ENCODE measurements at places on chromosomes 7 and 10.

DNA sequence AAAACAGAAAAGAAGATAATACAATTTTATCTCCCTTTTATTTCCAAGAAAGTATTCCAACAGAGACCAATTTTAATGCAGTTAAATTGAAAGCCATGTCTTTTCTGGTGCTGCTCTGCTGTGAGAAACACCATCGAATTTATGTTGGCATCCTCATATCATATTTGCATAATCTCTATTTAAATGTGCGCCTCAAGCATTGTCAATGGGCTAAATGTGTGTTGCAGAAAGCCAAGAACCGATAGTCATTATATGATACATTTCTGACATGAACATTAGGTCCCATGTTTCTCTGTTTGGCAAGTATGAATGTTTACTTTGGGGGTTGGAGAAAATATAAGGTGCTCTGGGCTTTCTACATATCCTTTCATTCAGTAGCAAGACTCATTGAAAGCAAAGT is 1023.5 kb upstream of the CELF2 start:
- H3K4me1 ChIP-seq, result peaks cover 9% of the 10 kb centered on the region
- H3K4me3 ChIP-seq, result no peak overlapping the region
- DNase-seq, result no peak
- H3K27me3 ChIP-seq, result no peaks in the 10 kb centered on the region
- no peak overlapping the region for H3K27ac ChIP-seq

DNA sequence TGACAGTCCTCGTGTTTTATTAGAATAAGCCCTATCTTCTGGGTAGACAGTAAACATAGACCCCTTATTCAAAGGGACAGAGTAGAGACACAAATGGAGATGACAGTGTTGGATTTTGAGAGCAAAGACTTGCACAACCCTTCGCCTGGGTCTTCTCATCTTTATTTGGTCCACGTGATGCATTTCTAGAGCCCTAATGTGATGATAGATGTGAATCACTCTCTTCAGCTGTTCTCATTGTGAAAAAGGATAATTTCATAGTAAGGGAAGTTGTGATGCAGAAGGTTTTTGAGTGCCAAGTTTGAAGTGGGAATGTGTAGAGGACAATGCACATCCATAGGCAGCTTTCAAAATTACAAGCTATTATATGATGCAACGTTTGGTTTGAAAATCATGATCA is 86.3 kb downstream of the CREB5 start:
- H3K4me3 ChIP-seq, result no peak overlapping the region
- H3K4me1 ChIP-seq, result peaks cover 4% of the 10 kb centered on the region
- no peaks in the 10 kb centered on the region for H3K27me3 ChIP-seq
- H3K27ac ChIP-seq, result no peak overlapping the region

- DNase-seq, result no peak
- peaks cover 54% of the 10 kb centered on the region for H3K4me1 ChIP-seq
- H3K27me3 ChIP-seq, result no peaks in the 10 kb centered on the region
- peak overlapping the region; percentile 96 for H3K27ac ChIP-seq
Observed at GRCh38 chr7:155299535-155300202, 2.0 kb downstream of the INSIG1 start.

DNA sequence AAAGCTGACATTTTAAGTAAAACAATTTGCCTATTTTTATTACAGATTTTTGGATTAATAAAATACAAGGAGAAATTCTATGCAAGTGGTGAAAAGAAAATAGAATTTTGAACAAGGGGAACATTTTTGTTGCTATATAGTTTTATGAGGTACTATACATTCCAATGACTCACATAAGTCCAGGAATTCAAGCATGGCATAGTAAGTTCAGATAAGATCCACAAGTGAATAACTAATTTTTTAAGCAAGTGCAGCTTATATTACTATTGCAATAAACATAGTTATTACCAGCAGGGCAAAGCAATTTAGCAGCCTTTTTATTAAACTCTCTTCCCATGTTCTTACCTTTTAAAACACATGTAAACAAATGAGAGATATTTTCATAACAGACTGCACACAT is 1123.5 kb upstream of the LRRN3 start:
- DNase-seq, result no peak
- H3K27me3 ChIP-seq, result no peaks in the 10 kb centered on the region
- H3K4me3 ChIP-seq, result no peak overlapping the region

- no peaks in the 10 kb centered on the region for H3K36me3 ChIP-seq
- DNase-seq, result no peak
- no peak overlapping the region for H3K27ac ChIP-seq
- peaks cover 41% of the 10 kb centered on the region for H3K4me1 ChIP-seq
- H3K4me3 ChIP-seq, result no peak overlapping the region
Observed at GRCh38 chr7:42197451-42197850, 39.6 kb downstream of the GLI3 start.

DNA sequence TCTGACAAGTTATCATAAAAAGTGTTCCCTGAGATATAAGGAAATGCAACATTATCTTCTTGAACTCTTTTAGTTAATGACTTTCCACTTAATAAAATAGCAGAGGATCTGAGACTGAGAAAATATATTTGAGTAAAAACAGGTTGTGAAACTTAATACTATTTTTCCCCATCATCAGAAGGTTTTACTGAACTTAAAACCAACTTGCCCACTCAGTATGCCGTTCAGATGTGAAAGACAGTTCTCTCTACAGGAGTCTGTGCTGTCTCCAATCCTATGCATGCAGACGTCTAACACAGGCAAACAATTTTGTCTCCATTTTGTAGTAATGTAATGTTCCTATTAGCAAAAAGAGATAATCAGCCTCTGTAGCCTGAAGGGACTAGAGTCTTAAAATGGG is 38.2 kb upstream of the CYP2C18 start:
- no peaks in the 10 kb centered on the region for H3K27me3 ChIP-seq
- DNase-seq, result no peak
- no peak overlapping the region for H3K27ac ChIP-seq
- H3K36me3 ChIP-seq, result no peaks in the 10 kb centered on the region
- no peak overlapping the region for H3K4me3 ChIP-seq
- H3K4me1 ChIP-seq, result no peaks in the 10 kb centered on the region

DNA sequence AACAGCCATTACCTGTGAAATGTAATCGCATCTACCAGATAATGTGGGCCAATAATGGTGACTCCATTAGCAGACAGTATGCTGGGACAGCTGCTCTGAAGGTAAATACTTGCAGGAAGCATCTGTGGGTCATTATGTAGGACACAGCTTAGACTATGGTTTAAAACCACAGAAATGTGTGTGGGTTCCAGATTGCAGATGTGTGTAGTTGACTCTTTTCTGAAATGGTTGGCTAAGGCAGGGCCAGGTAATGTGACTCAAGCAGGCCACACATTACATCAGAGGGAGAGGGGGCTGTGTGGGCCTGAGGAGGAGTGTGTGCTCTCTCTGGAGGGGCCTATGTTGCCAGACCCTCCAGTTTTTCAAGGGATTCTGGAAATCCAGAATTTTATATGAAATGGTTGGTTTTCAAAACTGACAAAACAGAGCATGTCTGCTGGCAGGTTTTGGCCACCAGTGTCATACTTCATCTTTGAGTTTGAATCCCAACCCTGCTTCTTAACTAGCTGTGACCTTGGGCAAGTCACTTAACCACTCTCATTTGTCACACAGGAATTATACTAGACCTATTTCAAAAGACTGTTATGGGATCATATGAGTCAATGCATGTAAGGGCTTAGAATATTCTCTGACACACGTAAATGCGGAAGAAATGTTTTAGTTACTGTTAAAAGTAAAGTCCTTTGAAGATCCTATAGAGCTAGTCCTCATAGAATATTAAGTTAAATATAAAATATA is 64.5 kb downstream of the MCMBP start:
- H3K4me3 ChIP-seq, result no peak overlapping the region
- no peaks in the 10 kb centered on the region for H3K27me3 ChIP-seq
- H3K4me1 ChIP-seq, result no peaks in the 10 kb centered on the region
- peaks cover 5% of the 10 kb centered on the region for H3K36me3 ChIP-seq
- no peak overlapping the region for H3K27ac ChIP-seq

DNA sequence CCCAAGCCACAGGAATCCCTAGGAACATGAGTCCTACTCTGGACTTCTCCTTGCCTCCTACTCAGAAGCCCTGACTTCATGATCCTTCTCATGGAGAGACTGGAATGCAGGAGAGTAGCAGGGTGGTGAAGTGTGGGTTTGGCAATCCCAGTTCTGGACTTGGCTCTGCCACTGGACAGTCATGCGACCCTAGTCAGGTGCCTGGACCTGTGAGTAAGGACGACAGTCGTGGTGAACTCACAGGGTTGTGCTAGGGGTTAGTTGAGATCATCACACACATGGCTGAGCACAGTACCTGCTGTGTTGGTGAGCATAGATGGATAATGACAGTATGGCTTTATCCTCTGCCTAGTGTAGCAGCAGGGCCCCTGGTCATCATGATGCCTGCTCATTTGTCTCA is 117.9 kb downstream of the LRRC18 start:
- peaks cover 17% of the 10 kb centered on the region for H3K27me3 ChIP-seq
- no peak overlapping the region for H3K4me3 ChIP-seq
- no peaks in the 10 kb centered on the region for H3K36me3 ChIP-seq
- no peaks in the 10 kb centered on the region for H3K4me1 ChIP-seq

- no peaks in the 10 kb centered on the region for H3K27me3 ChIP-seq
- DNase-seq, result no peak
Observed at GRCh38 chr10:78766603-78767002, 302.2 kb upstream of the ZMIZ1 start.

DNA sequence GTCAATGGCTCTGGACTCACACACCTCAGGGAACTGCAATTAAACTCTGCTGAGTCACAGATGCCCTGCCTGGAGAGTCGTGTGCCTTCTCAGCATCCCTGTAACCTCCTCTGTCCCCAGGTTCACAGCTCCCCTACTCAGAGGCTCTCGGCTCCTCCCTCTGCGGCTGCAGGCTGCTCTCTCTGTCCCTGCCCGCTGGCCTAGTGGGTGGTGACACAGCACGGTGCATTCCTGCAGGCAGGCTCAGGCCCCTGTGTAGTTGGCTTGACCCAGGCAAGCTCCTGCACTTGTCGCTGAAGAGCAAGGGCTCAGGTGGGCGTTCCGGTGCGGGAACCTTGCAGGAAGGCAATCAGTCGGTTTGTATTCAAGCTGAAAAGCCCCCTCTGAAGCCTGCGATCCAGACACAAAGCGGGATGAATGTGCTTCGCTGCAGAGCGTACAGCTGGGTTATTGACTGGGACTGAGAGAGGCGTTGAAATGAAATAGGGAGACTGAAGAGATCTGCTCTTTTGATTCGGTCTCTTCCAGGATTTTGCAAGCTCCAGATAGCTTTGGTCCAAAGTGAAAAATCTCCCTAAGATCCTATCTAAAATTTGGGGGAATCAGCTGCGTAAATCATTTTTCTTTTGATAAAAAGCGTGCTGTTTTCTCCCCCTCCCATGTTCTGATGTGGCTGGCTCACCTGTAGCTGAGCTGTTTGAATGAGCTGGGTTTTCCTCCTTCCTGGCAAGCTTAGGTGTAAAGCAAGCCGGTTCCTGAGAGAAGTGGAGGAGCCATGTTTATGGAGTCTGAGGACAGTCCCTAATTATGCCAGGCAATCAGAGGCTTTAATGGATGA is 208.7 kb upstream of the PHYHIPL start:
- H3K4me1 ChIP-seq, result peaks cover 55% of the 10 kb centered on the region
- H3K27me3 ChIP-seq, result peaks cover 69% of the 10 kb centered on the region
- no peaks in the 10 kb centered on the region for H3K36me3 ChIP-seq
- DNase-seq, result peak; percentile 83
- H3K27ac ChIP-seq, result 0 out of 2 replicates have a peak overlapping the region, but pooled peaks have one; percentile 27

DNA sequence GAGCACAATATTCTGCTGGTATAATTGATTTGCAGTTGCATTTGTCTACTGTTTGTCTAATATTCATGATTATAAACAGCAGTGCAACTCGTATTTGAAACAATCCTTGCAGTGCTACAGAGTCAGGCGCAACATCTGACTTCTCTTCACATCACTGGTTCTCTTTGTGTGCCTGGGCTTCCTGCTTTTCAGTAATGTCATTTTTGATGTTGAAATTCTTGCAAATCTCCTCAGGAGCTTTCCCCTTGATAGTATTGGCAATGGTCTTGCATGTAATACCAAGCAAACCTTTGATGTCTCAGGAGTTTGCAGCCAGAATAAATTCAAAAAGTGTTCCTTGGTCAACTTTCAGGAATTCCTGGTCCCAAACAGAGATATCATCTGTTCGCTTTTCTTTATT is 20.2 kb downstream of the HPS6 start:
- no peaks in the 10 kb centered on the region for H3K27me3 ChIP-seq
- H3K36me3 ChIP-seq, result no peaks in the 10 kb centered on the region
- no peak for DNase-seq

GRCh38 chr7:132108563-132108962 is 467.7 kb downstream of the PLXNA4 start:
- H3K27ac ChIP-seq, result no peak overlapping the region
- no peak for DNase-seq
- H3K36me3 ChIP-seq, result no peaks in the 10 kb centered on the region
- H3K27me3 ChIP-seq, result no peaks in the 10 kb centered on the region

GRCh38 chr7:157004521-157005455 is 5.7 kb downstream of the MNX1 start:
- peaks cover 43% of the 10 kb centered on the region for H3K4me1 ChIP-seq
- peak overlapping the region; percentile 49 for H3K4me3 ChIP-seq
- no peak for DNase-seq
- no peaks in the 10 kb centered on the region for H3K36me3 ChIP-seq

GRCh38 chr10:1638889-1639419 is 98.4 kb downstream of the ADARB2 start:
- no peak for DNase-seq
- H3K4me1 ChIP-seq, result no peaks in the 10 kb centered on the region
- H3K36me3 ChIP-seq, result no peaks in the 10 kb centered on the region
- no peak overlapping the region for H3K27ac ChIP-seq
- H3K27me3 ChIP-seq, result no peaks in the 10 kb centered on the region
- no peak overlapping the region for H3K4me3 ChIP-seq

DNA sequence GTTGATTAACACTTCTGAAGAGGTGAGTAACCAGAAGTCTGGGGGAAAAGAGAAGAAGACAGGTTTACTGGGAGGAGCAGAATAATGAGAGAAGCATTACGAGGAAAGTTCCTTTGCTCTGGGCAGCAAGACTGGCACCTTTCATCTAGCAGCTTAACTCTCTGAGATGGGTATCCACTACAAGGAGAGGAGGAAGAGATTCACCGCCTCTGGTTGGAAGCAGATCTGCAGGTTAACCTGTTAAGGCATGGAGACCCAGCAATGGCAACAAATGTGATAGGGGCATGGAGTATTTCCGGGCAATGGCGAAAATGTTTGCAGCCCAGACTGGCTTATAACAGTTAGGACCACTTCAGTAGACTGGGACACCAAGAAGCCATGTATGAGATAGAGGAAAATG is 162.2 kb downstream of the TFEC start:
- H3K4me3 ChIP-seq, result no peak overlapping the region
- H3K27ac ChIP-seq, result no peak overlapping the region
- no peaks in the 10 kb centered on the region for H3K4me1 ChIP-seq
- DNase-seq, result no peak
- H3K36me3 ChIP-seq, result no peaks in the 10 kb centered on the region

GRCh38 chr10:132465889-132466519 is 69.0 kb downstream of the PWWP2B start:
- H3K27ac ChIP-seq, result no peak overlapping the region
- H3K27me3 ChIP-seq, result no peaks in the 10 kb centered on the region
- no peaks in the 10 kb centered on the region for H3K36me3 ChIP-seq
- peaks cover 5% of the 10 kb centered on the region for H3K4me1 ChIP-seq
- H3K4me3 ChIP-seq, result no peak overlapping the region
